Stimulated activated CD4-positive, alpha-beta T cell treated with anti-CD3 and anti-CD28 coated beads, Interleukin-1b, Interleukin-23, amount 100 ng/mL, for 24 hours (primary cell): ENCODE measurements at places on chromosomes 6 and 20.

DNA sequence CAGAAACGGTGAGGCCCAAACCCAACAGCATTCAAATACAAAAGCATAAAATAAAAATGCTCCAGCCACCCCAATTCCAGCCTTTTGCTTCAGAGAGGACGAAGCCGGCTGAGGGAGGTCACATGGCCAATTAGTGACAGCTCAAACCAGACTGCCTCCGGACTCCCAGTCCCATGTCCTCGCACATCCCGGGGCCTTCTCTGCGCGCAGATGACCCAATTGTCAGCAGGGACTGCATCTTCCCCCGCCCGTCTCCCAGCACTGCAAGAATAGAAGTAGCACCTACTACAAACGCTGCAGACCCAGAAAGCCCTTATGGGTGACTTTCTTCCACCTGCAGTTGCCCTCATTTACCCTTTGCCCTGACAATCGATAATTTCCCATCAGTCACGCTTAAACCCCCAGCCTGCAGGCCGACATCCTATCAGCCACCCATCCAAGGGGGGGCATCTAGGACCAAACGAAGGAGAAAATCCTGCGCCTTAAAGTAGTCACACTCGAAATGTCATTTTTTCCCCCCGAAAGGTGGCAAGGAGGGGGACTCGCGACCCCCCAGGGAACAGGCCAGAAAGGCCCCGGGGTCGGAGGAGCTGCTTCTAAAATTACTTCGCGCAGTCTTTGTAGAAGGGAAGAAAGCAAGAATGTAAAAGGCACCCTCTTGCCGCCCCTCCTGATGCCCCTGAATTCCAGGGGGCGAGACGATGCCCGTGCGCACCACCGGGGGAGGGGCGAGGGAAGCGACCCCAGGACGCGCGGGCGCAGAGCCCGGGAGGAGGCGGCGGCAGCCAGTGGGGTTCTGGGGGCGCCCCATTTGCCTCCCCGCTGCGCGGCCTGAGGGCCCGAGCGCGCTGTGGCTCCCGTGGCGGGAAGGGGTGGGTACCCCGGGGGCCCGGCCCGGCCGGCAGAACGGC, 792 bp downstream of the SLC23A2 start:
- no peak for DNase-seq

DNA sequence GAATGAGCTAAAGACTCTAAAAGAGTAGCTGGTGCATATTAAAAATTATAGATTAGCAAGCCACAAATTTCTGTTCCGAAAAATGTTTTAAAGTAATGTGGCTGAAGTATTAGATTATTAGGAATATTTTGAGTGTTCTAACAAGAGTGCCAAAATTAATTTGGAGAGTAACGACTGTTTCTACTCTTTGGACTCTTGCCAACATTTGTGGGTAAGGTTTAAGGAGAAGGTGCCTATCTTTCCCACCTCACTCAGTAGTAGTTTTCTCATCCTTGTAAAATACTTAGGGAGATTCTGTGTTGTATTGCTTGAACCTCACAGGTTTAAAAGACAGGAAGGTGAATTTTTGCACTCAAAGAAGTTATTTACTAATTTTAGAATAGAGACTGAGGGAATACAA, 5.0 kb downstream of the HSF2 start:
- DNase-seq = no peak

GRCh38 chr20:46920114-46920513, 25.5 kb downstream of the EYA2 start:
- DNase-seq = no peak

DNA sequence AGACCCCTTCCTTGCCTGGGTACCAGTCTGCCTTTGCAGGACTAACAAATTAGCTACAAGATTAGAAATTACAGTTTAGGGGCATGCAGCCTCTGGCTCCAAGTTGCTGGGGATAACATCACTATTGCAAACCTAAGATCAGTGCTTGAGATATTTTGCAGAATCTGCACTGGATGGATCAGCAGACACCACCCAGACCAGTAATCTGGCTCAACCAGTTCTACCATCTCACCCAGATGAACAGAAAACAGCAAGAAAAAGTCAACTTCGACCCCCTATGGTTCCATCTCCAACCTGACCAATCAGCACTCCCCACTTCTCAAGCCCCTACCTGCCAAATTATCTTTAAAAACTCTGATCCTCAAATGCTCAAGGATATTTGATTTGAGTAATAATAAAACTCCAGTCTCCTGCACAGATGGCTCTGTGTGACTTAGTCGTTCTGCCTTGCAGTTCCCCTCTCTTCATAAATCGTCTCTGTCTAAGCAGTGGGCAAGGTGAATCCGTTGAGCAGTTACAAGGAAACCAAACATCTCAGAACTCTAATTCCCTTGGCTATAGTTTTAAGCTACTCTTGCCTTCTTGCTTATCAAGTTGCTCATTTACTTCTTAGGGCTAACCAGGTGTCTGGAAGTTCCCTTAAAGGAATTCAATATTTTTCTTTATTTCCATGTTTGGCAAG, 16.1 kb upstream of the LMBRD1 start:
- no peak for DNase-seq

- DNase-seq = no peak
Observed at GRCh38 chr6:136351518-136352110, 62.0 kb upstream of the BCLAF1 start.

- no peak for DNase-seq
Observed at GRCh38 chr20:62304331-62305148, 1.7 kb downstream of the ADRM1 start.

DNA sequence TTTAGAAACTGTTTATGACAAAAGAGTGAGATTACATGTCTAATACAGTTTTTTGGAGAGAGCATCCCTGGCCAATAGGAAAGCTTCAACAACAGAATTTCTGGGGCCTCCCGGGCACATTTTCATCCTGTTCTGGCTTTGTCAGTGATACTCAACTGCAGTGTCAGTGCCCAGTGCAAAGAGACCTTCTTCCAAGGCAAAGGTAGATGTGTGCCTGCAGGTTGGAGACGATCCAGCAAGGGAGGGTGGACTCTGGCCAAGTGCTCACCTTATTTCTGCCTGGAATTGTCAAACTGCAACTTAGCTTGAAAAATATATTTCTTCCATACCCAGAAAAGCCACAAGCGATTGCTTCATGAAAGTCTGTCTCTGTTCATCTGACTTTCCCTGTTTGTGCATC, 211.6 kb upstream of the SNX9 start:
- DNase-seq = no peak

GRCh38 chr6:23308166-23308565, 738.8 kb downstream of the HDGFL1 start:
- no peak for DNase-seq

GRCh38 chr20:39627765-39628164, 665.6 kb downstream of the DHX35 start:
- DNase-seq = no peak

DNA sequence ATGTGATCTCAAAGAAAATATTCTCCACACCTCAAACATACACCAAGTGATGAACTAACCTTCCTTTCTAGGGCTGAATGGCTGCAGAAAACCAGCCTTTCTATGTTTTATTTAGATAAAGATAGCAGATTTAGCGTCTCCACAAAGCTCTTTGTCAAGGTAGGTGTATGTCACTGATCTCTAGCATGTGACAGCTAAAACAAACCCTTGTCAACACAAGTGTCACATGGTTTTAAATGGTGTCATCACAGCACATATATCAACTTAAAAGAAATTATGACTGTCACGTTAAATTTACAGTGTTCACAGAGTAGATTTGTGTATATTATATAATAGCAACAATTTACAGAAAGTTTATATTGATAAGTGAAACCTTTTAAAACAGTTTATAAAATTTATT, 58.3 kb downstream of the TENT5A start:
- DNase-seq = no peak

- no peak for DNase-seq
Observed at GRCh38 chr20:50521221-50522052, 11.3 kb downstream of the PTPN1 start.

DNA sequence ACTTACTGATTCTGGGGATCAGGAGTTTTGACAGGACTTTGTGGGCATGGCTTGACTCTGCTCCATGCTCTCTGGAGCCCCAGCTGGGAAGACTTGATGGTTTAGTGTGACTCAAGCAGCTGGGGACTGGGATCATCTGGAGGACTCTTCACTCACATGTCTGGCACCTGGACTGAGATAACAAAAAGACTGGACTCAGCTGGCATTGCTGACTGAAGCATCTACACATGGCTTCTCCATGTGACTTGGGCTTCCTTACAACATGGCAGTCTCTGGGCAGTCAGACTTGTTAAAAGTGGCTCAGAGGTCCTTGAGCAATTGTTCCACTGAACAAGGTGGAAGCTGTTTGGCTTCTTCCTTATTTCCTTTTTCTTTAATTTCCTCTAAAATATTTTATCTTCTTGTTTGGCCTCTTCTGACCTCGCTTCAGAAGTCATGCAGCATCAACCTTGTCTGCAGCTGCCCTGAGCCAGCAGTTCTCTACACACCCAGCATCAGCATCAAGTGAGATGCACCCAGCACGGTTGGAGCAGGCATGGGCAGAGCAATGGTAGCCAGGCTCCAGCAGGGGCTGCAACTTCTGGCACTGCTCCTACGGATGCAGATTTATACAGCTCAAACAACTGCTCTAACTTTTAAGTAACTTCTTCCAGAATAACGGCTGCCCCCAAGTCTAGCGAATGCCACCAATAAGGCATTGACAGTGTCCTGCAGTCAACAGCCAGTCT, 5.6 kb upstream of the HM13 start:
- DNase-seq = no peak

DNA sequence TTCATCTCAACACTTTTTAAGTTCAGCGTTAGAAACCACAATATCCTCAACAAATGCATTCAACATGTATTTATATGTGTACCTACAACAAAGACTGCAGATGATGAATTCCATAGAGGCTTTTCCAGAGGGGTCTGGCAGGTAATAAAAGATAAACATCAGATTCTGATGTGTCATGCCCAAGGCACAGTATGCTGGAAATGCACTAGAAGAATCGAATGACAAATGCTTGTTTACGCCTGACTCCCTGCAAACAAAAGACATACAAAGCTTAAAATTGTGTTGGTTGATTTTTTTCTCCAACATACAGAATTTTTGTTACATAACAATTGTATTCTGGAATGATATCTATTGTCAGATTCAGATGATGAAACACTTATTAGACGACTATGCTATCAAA, at the start of gene LGSN:
TSS of gene LGSN (minus strand) at position 45 of the 400 bp plus-strand sequence. CDS start at position 5, 40 bp downstream.
- DNase-seq = no peak

DNA sequence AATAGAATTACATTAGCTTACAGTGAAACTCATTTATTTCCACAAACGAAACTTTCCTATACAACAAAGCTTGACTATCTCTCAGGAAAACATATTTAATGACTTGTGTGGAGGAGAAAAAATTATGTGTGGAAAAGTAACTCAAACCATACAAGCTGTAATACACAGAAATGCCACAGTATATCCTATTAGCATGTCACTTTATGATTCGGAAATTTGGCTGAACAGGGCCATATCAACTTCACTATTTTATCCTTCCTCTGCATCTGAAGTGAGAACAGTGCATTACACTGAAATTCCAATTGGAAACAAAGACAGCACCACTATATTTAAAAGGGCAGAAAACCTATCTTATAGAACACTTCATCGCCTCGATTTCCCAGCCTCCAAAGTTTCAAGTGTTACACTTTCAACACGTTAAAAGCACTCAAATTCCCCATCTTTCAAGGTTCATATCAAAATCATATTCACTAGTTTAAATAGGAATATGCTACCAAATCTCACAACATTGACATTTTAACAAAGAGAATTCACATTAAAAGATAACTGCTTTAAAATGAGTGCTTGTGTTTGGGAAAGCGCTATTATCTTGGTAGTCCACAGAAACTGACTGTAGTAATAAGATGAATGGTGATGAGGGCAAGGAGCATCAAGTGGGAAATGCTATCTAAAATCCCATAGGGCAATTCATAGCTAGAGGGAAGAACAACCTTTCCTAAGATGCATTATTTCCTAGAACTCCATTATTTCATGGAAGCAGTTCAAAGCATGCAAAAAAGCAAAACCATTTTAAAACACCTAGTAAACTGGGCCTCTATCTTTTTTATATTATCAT, 1.8 kb downstream of the REV3L start:
- DNase-seq = no peak

- DNase-seq = no peak
Observed at GRCh38 chr6:144547409-144547808, 262.3 kb downstream of the UTRN start.

- no peak for DNase-seq
Observed at GRCh38 chr20:58652606-58653294, 1.7 kb downstream of the STX16 start.

GRCh38 chr6:11428895-11429294, 108.7 kb upstream of the TMEM170B start:
- no peak for DNase-seq

DNA sequence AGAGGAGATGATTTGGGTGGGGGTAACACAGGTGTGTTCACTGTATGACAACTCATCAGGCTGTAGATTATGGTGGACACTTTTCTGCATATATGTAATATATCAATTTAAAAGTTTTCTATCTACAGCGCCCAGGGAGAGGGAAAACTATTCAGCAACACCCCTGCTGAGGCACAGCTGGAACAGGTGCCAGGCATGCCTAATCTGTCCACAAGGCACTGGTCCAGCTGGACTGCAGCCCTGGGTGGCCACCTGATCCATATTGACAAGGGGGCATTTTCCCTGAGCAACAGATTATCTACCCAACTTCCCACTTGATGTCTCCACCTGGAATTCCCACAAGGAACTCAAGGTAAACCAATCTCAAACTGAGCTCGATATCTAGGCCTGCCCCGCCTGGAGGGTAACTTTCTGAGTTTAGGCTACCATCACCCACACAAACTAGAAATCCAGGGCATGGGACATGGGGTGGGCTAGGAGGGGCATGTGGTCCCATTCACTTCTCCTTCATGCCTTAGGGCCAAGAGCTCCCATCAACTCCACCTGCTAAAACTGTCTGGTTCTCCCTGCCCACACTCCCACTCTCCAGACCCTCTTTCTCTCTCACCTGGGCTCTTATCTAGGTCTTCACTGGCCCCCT, 4.6 kb downstream of the SLC22A16 start:
- DNase-seq = no peak

DNA sequence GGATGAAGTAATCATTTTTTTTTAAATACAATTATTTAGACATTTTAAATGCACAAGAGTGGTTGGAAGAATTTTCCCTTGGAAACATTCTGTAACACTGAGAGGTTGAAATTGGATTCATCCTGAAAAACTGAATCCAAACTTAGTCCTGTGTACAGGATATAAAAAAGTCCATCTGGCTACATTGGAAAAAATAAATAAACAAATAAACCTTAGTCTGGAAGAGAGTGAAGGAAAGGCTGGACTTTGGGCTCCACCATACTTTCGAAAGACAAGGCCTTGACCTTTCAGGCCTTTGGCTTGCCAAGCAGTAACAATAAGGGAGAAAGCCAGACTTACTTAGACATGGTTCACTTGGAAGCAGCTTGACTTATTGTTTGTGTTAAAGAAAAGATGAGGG, 664.3 kb downstream of the TENT5A start:
- no peak for DNase-seq

GRCh38 chr6:15348528-15348927, 102.7 kb downstream of the JARID2 start:
- DNase-seq = no peak
